ENCODE measurements at places on chromosomes 16 and 17.

DNA sequence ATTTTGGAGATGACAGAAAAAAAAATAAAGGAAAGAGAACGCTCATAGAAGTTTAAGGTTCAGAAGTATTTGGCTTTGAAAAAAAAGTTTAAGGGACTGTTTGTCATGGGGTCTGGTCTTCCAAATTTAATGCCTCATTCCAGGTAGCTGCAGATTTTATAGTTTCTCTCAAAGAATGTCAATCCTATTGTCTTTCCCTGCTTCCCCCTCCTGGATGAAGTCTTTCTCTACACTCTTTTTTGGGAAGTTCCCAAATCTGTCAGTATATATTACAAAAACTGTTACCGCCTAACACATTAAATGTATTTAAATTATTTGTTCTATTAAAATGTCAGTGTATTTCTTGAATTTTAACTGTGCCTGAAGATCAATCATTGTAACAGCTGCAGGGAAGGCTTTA, 457.5 kb downstream of the MAF start:
- no peak for DNase-seq

DNA sequence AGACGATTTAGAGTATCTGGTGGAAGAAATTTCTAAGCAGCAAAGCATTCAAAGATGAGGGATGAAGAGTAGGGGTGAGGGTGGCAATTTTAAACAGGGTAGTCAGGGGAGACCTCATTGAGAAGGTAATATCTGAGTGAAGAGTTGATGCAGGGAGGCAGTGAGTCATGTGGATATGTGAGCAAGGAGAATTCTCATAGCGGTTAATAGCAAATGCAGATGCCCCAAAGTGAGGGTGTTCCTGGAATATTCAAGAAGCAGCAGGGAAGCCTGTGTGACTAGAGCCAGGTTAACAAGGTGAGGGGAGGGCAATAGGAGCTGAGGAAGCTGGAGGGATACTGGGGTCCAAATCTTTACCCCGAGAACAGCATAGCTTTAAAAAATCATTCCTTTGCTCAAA, 114.3 kb downstream of the SPACA3 start:
- DNase-seq, result no peak

DNA sequence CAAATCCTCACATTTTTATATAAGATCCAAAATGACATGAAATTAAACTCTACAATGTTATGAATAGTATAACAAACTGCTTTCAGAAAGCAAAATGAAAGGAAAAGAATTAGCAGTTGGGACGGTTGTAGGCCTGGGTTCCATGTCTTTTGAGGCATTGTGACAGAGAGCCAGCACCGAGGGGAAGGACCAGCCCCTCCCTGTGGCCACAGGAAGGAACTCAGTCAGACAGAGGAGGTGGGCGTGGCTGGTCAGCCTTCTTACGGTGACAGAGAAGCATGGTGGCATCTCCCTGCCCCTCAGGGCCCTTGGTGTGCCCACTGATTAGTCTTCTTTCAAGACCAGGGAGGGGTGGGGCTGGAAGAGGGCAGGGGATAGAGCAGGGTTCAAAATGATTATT, 5.7 kb downstream of the ZNF319 start:
- peak; percentile 60 for DNase-seq

GRCh38 chr16:65743558-65743957, 621.7 kb upstream of the CDH11 start:
- DNase-seq, result no peak

DNA sequence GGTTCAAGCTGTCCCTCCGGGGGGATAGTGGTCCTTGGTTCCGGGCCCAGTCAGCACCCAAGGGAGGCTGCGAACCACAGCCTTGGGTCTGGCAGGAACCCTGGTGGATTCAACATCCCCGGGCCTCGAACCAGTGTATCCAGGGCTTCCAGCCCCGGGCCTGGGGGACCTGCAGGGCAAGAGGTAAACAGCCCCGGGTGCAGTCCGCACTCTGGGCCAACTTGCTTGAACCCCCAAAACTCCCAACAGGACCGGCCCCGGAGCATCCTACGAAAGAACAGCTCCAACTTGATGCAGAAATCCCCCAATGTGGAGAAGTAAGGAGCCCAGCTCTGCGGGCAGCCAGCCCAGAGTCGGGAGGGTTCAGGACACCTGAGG, 1.5 kb upstream of the NEURL4 start:
- DNase-seq, result no peak

- DNase-seq, result peak; percentile 54
Observed at GRCh38 chr17:82230609-82231311, 1.9 kb downstream of the SLC16A3 start.

- no peak for DNase-seq
Observed at GRCh38 chr17:8649157-8650118, 18.9 kb upstream of the MYH10 start.

- no peak for DNase-seq
Observed at GRCh38 chr17:1555651-1556471, 6.7 kb downstream of the PITPNA start.

GRCh38 chr16:14965328-14965727, 9.5 kb upstream of the PDXDC1 start:
- DNase-seq, result no peak

- DNase-seq, result no peak
Observed at GRCh38 chr16:67296420-67296819, 17.1 kb downstream of the PLEKHG4 start.

DNA sequence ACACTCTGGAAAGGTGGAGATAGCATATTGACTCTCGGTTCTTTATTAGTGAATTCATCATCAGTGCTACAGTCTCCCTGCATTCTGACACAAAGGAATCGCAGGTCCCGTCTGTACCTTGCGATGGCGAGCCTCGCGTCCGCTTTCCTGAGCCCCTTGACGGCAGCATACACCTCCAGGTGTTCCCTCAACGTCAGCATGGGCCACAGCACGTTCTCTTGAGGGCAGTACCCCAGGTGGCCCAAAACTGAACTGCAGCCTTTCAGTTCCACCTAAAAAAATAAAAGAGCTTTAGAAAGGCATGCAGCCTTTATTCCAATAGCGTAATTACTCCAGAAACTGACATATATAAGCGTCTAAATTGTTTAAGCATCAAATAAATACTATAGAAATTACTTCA, 24.2 kb upstream of the ABCA9 start:
- no peak for DNase-seq

- DNase-seq, result no peak
Observed at GRCh38 chr17:9768381-9768934, 22.9 kb downstream of the DHRS7C start.

- DNase-seq, result no peak
Observed at GRCh38 chr17:82121660-82122629, 23.9 kb upstream of the FASN start.

DNA sequence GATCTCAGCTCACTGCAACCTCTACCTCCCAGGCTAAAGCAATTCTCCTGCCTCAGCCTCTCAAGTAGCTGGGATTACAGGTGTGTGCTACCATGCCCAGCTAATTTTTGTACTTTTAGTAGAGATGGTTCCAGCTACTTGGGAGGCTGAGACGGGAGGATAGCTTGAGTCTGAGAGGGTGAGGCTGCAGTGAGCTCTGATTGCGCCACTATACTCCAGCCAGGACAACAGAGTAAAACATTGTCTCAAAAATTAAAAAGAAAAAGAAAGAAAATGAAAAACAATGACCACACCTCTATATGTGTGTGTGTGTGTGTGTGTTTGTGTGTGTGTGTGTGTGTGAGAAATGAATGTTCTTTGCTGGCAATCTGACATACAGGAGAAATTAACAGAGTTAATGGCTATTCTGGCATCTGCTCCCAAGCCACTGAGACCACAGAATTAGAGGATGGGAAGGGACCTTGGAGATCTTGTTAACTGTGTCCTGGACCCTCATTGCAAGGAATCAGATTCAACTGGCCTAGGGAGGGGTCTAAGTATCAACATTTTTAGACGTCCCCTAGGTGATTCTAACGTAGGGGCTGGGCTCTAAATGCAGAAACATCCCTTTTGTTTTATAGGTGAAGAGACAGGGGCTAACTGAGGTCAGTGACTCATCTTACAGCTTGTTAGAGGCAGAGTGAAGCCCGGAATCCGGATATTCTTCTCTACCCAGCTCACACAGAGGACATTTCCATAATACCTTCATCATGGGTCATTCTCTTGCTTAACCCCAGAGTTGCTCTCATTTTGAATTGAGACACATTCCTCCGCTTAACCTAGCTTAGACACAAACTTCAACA, 16.4 kb upstream of the MARCHF10 start:
- DNase-seq, result no peak

- DNase-seq, result no peak
Observed at GRCh38 chr16:86635176-86635876, 57.0 kb downstream of the FOXL1 start.

DNA sequence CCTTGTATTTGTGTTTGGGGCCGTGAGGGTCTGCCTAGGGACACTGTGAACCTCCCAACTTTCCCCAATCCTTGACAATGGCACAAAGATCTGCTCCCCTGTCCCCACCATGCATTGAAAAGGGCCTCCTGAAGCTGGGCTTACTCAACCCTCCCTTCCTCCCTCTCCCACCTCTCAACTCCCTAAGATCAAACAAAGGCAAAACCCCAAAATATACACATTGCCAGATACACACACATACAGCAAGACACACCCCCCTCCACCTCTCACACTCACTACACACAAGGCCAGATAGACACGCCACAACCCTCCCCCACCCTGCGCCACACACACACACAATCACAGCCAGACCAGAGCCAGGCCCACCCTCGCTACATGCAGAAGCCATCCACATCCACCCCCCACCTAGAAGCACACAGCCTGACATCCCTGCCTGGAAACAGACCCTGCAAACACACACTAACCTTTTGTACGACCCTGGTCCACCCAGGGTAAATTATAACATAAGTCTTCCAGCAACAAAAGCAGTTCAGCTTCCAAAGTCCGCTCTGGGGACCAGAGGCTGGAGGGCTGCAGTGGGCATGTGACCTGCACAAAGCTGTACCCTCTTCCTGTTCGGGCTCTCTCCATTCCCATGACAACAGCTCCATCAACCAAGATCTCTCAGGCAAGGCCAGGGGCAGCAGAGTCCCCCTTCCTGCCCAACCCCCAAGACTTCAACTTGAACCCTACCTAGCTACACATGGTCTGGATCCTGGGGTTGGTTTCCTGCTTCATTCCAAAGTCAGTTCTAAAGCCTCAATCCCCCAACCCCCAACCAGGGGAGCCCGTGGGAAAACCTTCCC, 1.9 kb downstream of the PCGF2 start:
- no peak for DNase-seq

DNA sequence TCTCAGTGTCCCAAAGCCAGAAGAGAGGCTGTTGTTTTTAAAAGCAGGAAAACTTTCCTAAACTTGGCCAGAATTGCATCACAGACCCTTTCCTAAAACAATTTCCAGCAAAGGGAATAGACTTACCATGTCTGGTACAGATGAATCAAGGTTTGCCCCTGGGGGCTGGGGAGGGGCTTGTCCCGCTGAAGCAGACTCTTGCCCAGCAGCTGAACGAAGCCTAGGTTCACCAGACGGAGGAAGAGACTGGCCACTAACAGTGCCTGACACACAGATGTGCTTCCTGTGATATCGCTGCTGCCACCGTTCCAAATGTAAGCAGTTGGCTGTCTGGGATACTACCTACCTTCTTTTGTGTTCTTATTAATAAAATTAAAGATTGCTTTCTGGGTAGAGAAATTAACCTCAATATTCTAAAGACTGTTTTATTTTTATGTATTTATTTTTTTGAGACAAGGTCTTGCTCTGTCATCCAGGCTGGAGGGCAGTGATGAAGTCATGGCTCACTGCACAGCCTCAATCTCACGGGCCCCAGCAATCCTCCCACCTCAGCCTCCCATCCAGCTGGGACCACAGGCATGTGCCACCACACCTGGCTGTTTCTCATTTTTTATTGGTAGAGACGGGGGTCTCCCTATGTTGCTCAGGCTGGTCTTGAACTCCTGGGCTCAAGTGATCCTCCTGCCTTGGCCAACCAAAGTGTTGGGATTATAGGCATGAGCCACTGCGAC, 13.5 kb downstream of the PRCD start:
- no peak for DNase-seq

DNA sequence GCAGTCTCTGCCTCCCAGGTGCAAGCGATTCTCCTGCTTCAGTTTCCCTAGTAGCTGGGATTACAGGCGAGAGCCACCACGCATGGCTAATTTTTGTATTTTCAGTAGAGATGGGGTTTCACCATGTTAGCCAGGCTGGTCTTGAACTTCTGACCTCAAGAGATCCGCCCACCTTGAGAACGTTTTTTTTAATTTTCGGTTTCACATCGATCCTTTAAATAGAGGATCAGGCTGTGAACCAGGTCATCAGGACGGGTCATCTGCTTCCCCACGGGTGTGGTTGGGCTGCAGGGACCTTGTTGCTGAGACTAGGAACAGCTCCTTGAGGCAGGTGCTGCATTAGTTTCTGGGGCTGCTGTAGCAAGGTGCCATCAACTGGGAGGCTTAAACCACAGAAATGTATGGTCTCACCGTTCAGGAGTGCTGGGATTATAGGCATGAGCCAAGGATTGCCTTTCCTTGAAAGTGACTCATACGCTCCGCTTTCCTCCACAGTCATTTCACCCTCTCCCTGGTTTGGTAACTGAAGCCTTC, 7.9 kb upstream of the NAGPA start:
- no peak for DNase-seq

DNA sequence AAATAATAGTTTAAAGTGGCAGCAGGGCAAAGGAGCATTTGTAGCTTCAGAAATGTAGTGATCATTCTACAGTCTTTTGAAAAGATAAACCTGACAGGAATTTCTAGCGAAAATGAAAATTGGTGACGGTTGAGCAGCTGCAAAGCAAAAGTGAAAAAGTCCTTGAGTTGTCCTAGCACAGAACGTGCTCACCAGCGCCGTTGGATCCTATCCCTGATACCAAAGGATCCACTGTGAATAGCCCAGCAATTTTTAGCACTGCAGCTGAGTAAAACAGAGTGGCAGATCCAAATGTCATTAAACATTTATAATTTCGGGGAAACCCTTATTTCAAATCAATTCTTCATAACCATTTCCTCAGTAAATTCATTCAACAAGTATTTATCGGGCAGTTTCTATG, 453.8 kb upstream of the HSBP1 start:
- no peak for DNase-seq

DNA sequence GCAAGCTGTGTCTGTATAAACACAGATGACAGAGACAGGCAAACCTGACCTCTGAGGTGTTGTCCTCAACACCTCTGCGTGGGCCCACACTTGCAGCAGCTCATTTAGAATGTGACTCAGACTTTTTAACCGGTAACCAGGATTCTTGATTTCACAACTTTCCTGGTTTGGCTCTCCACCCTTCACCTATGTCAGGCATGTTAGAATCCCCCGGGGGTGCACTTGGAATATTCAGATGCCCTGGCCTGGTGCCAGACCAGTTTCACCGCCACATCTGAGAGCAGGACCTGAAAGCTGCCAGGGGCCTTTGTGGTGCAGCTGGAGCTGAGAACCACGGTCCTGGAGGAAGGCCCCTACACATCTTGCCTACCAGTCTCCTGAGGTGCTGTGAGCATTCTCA, 4.8 kb downstream of the DHODH start:
- DNase-seq, result no peak

GRCh38 chr17:80969674-80970043, 22.0 kb upstream of the CHMP6 start:
- DNase-seq, result no peak

DNA sequence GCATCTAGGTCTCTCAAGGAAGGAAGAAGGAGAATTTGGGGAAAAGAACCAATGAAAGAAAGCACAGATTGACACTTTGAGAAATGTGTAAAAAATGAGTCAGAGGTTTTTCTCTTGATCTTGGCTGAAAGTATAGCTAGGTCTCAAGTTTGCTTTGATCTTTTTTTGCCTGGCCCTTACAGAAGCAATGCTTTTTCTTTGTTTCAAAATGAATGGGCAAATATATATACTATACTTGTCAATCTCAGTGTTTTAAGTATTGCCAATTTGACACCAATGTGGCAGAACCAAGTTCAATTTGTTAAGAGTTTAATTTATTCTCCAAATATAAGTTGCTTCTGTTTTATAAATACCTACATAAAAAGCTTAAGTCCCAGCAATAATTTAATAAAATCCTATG, 119.6 kb downstream of the PPM1E start:
- no peak for DNase-seq

Data from CD4-positive, alpha-beta T cell treated with Interleukin-6 for 4 hours (primary cell).